ENCODE measurements at places on chromosomes 5 and 9.

- DNase-seq = no peak
Observed at GRCh38 chr5:80654054-80654390, 430 bp upstream of the MSH3 start.

DNA sequence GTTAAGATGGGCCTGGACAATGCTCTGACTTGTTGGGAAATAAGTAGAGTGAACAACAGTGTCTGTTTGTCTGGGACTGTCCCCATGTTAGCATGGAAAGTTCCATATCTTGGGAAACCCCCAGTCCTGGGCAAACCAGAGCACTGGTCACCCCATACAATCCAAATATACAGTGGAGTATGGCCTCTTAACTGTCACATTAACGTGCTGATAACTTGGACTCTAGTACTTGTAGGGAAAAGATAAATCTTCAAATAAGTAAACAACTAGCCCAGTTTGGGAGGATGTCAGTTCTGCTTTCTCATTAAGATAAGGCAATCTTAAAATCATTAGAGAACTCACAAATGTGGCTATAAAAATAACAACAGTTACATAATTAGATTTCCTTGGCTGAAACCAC, 47.6 kb upstream of the JAK2 start:
- DNase-seq = no peak

DNA sequence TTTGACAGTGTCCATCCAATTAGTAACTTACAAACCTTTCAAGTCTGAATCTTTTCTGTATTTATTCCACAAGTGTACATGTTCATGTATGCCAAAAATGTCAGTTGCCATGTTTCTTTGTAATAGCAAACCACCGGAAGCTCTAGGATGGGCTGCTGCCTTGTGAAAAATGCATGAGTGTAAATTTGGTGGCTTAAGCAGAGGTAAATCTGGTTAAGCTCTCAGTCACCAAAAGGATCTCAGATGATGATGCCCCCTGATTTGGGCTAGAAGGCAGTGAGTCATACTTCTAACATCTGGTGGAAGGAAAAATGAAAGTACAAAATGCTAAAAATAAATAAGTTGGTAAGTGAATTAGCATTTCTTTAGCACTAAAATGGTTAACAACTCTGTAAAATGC, 567.5 kb downstream of the ELAVL2 start:
- no peak for DNase-seq

GRCh38 chr9:117074342-117074662, 340.6 kb downstream of the ASTN2 start:
- no peak for DNase-seq

DNA sequence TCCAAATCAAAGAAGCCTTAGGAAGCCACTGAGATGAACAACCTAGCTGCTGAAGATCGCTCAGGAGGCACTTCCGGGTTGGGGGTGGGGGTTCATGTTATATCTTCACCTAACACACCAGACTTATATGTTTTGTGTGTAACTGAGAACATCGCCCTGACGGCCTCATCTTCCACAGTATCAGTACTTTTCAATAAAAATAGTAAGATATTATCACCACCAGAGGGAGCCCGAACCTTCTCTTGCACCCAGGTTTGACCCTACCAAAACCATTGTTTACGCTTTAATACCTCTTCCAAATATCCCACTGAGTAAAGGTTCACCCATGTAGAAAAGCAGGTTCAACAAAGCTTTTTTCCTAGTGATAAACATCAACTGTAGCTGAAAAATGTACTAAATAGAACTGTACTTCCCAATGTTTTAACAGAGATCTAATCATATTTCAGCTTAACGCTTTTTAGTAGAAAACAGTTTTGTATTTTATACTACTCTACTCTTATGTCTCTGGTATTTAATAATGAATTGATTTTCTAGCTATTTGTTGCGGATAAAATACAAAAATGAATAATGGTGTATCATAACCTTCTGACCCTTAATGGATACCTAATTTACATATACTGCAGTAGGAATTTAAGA, 244.0 kb downstream of the EPB41L4A start:
- no peak for DNase-seq

GRCh38 chr5:68534131-68534940, 318.8 kb downstream of the PIK3R1 start:
- peak; percentile 84 for DNase-seq

DNA sequence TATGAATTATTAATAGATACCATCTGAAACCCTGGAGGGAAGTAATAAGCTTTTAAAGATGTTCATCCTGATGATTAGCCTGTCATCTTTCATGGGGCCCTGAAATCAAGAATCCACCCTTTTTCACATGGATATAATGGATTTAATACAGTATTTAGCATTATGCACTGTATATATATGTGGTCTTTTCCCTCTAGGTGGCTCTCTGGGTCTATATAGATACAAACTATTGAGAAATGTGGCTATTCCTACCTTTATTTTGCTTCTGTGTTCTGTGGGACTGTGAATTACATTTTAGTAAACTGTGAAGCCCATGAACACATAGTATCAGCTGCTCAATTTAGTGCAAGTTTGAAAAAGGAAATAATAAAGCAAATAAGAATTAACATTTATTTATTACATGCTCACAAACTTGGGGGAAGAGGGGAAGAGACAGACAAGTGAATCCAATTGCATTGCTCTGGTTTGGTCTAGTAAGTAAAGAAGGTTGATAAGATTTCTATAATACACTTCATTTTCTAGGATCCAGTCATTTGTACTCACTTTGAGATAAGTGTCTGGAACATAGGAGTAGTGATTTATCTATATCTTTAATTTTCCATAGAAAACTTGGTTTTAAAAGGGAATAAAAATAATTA, 112.2 kb downstream of the SCAMP1 start:
- DNase-seq = no peak

- DNase-seq = no peak
Observed at GRCh38 chr9:14797435-14797834, 74.9 kb upstream of the CER1 start.

DNA sequence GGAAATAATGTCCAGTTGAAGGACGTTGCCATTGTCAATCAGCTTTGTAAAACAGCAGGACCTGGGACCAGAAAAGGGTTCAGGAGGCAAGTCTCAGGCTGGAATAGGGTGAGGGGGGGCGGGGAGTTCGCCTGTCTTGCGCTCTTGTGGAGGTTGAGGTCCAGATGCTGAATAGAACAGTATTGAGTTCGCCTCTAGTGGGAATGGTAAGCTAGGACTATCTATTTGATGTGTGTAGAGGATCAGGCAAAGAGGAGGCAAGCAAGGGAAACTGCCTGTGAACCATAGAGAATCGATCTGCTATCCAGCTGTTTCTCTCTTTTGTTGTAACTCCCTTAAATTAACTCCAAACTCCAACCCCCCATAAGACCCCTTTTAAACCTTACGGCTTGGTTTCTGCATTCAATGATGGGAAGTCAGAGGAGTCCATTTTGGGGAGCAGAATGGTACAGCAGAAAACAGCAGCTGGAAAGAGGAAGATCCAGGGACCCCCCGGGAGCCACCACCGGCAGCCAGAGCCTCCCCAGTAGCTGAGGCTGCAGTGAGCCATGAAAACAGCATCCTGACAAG, 133.7 kb downstream of the SLC28A3 start:
- no peak for DNase-seq

DNA sequence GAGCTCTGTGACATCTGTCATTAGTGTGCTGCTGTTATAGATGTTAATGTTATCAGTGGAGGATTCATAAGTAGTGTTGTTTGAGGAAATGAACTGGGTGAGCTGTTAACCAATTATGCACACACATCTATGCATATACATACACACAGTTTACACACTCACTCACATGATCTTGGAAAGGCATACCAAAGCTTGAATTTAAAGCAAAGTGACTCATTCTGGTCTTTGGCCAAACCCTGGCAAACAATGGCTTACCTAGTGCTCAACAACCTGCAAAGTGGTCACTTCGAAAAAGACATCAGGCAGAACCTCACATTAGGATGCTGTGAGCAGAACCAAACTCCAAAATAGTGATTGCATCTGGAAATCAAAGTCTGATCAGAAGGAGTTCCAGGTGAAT, 1037.3 kb upstream of the CDH6 start:
- DNase-seq = no peak

- DNase-seq = no peak
Observed at GRCh38 chr5:97388794-97389193, 205.7 kb upstream of the RIOK2 start.

DNA sequence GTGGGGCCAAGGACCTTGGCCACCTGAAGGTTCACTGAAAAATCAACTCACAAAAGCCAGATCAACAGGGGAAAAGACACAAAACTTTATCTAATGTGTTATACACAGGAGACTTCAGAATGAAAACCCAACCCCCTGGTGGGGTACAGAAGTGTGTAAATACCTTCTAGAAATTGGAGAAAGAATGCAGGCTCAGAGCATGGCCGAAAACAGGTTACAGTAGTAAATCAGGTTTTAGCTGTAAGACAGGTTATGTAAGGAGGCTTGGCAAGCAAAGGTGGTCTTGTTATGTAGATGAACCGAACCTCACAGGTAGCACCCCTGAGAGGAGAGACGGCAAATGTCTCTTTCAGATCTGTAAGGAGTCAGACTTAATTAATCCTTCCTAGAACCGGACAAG, 10.0 kb downstream of the CEMIP2 start:
- DNase-seq = no peak

GRCh38 chr5:127802477-127802865, 99.3 kb downstream of the CCDC192 start:
- DNase-seq = no peak

- no peak for DNase-seq
Observed at GRCh38 chr5:72530196-72530595, 23.0 kb upstream of the ZNF366 start.

DNA sequence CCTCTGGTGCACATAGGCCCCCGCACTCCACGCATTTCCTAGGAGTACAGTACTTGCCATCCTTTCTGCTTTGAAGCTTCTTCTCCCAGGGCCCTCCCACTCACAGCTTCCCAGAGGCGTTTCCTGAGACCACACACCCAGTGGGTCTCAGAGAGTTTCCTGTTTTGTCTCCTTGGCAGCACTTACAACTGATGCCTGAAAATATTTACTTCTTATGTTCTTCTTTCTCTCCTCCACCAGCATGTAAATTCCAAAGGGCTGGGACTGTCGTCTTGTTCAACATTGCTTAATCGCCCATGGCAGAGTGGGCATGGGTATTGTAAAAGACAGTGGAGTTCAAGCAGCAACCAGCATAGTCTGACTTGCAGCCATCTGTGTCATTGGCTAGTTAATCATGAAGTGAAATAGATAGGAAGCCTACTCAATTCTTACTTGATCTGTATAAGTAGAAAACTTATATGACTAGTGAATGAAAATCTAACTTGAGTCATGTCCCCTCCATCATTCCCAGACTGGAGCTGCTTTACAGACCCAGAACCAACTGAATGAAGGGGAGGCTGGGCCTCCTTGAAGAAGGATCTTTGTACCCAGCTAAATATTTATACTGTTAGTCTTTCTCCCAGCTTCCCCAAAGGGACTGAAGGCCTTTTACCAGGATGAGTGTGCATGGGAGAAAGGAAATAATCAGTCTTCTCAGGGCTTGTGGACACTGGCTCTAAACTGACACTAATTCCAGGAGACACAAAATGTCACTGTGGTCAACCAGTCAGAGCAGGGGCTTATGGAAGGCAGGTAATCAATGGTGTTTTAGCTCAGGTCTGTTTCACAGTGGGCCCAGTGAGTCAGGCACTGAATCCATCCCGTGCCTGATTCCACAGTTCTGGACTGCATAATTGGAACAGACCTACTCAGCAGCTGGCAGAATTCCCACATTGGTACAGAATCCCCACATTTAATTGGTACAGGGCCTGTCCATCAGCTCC, 116.4 kb downstream of the SV2C start:
- no peak for DNase-seq

DNA sequence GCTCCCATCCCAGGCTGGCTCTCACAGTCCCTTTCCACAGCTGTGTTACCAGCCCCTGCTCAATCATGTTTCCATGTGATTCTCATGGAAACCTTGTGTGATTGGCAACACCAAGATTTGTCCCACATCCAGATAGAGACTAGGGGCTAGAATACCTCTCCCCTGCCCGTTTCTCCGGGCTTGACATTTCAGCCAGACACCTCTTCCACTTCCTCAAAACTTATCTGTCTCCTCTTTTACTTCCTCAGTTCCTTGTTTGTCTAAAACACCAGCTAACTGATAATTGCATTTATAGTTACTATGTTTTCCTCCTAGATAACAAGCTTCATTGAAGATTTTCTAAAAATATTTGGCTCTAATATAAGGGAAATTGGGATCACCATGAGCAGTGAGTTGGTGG, 16.6 kb upstream of the KCNMB1 start:
- DNase-seq = no peak

DNA sequence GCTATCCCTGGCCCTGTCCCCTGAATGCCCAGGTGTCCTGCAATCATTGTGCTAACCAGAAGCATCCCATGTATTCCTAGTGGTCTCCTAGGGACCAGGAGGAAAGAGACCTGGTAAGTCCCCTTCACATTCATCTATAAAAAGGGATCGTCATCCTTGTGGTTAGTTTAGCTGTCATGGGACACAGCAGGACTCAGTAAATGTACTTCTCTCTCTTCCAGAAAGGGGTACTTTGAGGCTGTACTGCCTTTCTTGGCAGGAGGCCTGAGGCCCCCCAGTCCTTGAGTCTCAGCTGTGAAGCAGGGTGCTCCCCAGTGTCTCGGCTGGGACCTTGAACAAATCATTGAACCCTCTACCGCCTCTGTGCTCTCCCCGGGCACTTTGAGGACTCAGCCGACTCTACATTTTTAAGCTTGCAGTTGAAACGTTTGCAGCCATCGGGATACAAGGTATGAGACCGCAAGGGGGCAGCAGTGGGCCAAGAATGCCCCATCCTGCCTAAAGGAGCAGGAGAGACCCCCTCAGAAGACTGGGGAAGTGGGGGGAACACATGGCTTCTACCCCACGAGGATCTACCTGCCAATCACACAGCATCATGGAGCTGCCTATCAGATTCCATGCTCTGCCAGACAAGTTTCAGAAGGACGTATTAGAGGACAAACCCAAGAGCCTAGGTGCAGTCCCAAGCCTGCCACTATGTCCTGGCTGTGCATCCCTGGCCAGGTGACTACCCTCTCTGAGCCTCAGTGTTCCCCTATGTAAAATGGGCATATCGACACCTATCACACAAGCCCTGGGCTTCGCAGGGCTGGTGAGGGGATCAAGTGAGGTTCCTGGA, 2.4 kb upstream of the PHYKPL start:
- no peak for DNase-seq

DNA sequence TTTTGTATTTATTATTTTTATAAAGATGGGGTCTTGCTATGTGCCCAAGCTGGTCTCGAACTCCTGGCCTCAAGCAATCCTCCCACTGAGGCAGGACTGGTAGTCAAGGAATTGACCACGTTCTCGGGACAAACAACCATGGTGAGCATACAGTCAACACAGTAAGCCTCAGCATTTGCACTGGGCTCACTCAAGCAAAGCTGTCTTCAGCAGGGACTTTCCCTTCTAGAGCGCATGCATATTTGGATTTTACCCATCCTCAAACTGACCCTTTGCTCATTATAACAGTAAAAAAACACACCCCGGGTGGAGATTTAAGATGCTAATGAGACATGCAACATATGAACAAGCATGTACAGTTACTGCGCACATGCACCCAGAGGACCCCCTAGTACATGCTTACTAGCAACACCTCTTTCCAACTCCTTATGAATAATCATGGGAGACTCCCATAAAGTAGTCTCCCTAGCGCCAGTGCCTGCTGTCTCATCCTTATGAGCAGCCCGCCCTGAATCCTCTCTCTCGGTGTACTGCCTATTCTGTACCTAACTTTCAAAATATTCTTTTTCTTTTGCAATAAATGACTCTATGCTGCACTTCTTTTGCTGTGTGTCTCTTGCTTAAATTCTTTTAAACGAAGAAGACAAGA, 41.5 kb downstream of the C5orf22 start:
- no peak for DNase-seq

- DNase-seq = no peak
Observed at GRCh38 chr9:4829969-4830368, 37.2 kb downstream of the RCL1 start.

- DNase-seq = no peak
Observed at GRCh38 chr5:178511172-178511571, 79.0 kb downstream of the COL23A1 start.

Data from anterior cingulate cortex (tissue), 58 donors.